ENCODE measurements at places on chromosomes 3 and 15.
A peak's percentile ranks its signal among the peaks of the same experiment; 100 is the strongest.

DNA sequence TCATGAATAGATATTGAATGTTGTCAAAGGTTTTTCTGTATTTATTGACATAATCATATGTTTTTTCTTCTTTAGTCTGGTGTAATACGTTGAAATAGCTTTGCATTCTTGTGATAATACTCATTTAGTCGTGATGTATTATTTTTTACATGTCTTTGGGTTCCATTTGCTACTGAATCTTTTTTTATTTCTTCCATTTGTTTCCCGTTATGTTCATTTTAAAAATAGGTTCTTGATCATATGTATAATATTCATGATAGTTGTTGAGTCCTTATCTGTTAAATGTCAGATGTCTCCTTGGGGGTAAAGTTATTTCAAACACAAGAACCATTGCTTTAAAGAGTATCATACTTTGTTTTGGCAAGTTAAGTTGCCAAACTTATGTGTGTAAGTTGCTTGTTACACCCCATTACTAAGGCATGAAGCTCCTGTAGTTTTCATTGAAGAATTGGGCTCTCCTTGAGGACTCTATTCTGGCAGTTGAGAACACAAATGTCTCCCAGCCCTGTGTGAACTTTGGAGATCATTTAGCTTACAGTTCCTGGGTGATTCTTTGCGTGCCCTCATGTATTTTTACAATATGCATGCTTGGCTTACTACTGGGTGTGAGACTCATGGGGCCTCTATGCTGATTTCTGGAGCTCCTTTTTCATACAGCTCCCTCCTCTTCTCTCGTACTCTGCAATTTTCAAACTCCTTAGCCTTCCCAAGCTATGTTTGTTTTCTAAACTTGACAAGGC, 8.3 kb downstream of the AKAP13 start:
- no peak for DNase-seq

- no peak for DNase-seq
Observed at GRCh38 chr3:178971614-178972013, 100.0 kb downstream of the ZMAT3 start.

DNA sequence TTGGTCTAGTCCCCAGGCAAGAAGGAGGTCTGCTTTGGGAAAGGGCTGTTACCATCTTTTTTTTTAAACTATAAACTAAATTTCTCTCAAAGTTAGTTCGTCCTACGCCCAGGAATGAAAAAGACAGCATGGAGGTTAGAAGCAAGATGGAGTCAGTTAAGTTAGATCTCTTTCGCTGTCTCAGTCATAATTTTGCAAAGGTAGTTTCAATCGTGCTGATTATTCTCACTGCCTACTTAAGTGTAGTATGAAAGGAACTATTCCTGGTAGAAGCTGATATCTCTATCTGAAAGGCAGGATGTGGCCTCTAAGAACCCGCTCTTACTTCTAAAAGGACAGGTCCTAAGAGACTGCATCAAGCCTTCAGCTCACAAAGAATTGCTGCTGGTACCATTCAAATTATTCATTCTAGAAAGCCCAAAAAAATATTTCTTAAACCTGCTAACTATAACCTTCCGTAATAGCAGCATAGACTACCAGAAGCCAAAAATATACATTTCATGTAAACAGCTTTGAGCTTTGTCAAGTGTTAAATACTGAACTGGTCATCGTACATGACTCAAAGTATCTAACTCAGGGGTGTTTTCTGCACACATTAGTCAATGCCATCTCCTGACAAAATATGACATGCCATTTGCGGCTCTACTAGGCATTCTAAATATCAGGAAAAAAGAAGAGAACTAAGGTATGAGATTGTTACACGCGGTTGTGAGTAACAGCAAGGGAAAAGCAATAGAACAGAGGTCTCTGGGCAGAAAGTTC, 96.0 kb upstream of the CCDC80 start:
- no peak for DNase-seq

GRCh38 chr3:134407239-134407625, 33.0 kb upstream of the AMOTL2 start:
- no peak for DNase-seq

- DNase-seq, result no peak
Observed at GRCh38 chr3:157219215-157219614, 59.3 kb upstream of the CCNL1 start.

DNA sequence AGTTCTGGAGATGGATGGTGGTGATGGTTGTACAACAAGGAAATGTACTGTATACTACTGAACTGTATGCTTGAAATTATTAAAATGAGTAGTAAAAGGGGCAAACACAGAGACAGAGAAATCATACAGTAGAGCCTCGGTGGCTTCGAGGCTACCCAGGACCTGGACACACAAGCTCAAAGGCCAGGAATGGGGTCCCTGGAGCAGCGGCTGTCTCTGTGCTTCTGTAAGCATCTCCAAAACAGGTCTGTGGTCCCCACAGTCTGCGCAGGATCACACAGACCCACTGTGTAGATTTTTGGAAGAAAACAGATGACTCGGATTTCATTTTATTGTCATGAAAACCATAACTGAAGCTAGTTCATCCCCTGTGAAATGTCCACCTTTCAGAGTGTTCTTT, 39.7 kb downstream of the PGPEP1L start:
- DNase-seq, result no peak

DNA sequence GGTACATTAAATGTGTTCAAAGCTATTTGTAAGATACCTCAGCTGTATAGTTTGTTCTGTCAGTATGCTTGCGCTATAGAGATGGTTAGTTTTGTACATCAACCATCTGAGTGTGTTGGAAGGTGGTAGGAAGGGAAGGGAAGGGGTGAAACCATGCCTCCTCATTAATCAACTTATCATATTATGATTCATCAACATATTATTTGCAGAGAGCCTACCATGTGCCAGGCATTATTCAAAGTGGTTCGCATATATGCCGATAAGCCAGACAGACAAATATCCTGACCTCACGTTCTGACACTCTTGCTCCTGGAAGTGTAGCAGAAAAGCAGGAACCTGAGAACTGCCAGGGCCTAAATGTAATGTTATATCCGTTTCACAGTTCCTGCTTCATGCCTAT, 248.1 kb upstream of the NR2E3 start:
- DNase-seq, result no peak

- DNase-seq, result no peak
Observed at GRCh38 chr3:168267179-168267578, 171.5 kb upstream of the GOLIM4 start.

- no peak for DNase-seq
Observed at GRCh38 chr3:45579251-45579650, 15.3 kb upstream of the LIMD1 start.

- DNase-seq, result no peak
Observed at GRCh38 chr3:172154768-172155664, 115.6 kb downstream of the FNDC3B start.

- DNase-seq, result no peak
Observed at GRCh38 chr3:8824238-8824637, 54.8 kb upstream of the OXTR start.

DNA sequence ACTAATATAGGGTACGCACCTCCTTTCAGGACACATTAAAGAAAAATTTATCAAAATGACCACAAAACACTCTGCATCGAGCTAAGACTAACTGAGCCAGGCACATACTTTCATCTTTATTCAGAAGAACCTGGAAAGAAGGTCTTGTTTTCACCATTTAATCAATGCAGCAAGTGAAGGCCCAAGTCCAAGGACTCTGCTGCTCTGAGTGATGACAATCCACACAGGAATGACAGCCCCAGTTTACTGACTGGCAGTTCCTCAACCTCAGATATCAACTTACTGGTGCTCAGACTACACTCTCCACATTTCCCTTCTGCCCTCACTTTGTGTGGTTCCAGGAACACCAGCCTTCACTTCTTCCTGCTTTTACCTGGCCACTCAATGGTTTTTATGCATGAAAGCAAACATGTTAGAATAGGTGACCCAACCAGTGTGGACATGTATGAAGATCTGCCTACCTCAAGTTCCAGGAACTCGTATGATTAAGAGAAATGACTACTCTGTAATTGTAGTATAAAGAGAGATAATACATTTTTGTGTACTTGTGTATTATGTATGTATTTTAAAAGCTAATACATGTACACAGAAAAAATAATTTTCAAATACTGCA, 29.1 kb upstream of the RASA2 start:
- no peak for DNase-seq

DNA sequence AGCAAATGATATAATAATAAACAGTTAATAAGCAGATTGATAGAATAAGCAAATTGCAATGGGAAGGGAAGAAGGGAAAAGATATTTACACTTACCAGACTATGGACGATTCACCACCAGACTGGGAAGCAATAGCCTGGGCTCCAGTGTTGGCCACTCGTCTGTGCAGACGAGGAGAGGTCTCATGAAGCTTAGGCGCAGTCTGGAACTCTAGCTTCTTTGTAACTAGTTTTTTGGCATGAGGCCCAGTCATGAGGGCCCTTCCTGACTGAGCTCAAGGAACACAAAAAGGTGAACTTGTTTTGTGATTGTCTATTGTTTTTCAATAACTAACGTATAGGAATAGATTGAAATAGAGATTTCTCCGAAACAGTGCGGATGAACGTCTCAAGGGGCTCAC, 63.3 kb upstream of the GATM start:
- DNase-seq, result no peak

DNA sequence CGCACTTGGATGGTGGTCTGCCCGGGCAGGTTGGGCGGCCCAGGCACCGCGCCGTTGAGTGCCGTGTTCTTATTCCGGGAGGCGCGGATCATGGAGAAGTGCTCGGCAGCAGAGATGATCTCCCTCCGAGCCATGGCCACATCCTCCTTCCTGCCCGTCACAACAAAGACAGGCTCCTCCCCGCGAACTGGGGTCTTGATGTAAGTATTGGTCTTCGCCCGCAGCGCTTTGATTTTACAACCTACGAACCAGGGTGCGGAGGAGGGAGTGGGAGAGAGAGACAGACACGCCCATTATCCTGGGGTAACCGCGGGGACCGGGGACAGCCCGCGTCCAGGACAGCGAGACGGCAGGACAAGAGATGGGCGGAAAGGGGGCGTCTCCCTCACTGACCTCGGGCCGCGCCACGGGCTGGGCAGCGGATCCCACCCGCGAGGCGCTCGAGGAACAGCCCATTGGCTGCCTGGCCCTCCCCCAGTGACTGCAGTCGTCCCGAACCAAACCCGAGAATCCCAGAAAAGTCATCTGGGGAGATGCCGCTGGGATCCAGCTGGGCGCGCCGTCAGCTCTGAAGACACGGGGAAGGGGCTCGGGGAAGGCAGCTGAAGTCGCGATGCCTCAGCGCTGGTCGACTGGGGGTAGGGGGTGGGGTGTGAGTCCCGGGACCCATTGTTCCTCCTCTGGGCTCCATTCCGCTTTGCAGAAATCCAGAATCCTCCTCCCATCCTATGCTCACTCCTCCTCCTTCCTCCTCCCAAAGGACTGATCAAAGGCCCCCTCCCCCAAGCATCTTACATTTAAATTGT, 1.2 kb downstream of the MEX3B start:
- DNase-seq, result peak; percentile 28

DNA sequence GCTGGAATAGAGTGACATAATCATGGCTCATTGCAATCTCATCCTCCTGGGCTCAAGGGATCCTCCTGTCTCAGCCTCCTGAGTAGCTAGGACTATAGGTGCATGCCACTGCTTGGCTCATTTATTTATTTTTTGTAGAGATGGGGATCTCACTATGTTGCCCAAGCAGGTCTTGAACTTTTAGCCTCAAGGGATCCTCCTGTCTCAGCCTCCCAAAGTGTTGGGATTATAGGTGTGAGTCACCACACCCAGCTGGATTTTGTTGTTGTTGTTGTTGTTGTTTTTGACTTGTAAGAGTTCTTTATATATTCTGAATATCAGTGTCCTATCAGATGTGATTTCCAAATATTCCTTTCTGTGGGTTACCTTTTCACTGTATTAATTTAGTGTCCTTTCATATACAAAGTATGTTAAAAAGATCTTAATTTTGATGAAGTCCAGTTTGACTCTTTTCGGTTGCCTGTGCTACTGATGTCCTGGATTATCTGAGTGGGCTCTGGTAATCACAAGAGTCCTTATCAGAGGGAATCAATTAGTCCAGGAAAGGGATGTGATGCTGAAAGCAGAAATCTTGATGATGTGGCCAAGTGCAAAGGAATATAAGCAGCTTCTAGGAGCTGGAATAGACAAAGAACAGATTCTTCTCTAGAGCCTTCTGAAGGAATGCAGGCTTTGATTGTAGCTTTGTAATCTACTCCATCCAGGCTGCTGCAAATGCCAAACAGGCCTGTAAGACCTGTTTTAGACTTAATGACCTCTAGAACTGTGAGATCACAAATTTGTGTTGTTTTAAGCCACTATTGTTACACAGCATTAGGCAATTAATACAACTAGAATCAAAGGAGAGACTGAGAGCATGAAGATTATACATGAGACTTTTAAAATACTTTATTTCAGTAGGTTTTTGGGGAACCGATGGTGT, 30.2 kb downstream of the NCK1 start:
- DNase-seq, result no peak

- no peak for DNase-seq
Observed at GRCh38 chr15:28994831-28995596, 109.2 kb downstream of the APBA2 start.

DNA sequence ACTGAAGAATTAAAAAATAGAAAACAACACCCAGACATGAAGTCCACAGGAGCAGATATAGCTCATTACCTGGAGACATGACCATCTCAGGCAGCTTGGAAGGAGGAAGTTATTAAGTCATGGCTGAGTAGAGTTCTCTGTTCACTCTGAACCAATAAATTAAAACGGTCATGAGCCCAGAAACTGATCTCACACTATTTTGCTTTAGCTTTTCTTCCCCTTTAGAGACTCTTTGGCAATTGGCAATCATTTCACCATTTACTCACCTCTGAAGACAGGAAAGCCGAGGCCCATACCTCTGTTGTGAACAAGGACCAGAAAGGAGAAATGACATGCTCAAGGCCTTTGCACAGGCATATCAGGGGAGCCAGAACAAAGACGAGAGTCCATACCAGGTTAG, 26.6 kb downstream of the CLDN18 start:
- no peak for DNase-seq

DNA sequence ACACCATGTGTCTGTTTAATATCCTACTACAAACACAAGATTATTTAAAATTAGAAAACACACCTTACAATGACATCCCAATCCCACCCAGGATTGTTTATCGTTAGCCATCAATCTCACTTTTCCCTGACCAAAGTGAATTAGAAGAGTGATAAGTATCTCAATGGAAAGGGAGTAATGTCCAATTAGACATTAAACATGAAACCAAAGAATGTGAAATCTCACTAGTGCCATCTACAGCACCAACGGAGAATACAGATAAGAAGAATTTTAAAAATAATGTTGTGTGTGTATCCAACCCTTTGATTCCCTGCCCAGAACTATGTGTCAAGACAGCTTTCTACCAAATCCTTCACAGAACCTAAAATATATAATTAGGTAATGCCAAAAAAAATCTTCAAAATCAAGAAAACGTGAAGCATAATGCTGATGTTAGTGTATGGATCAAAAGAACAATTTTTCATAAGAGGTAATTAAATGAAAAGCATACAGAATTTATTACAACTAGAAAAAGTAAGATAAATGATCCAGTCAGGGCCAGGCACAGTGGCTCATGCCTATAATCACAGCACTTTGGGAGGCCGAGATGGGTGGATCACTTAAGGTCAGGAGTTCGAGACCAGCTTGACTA, 64.2 kb downstream of the SCAPER start:
- DNase-seq, result no peak

GRCh38 chr3:124599779-124600693, 130.2 kb upstream of the UMPS start:
- DNase-seq, result no peak

Measured in activated CD4-positive, alpha-beta T cell treated with anti-CD3 and anti-CD28 coated beads for 4 hours (primary cell).